ENCODE measurements at places on chromosomes 7 and 10. TPM values are rescaled to one million over a fixed set of nuclear protein-coding genes. Genes with fewer than 3 reads are reported as not detected.

GRCh38 chr7:143255564-143255963 lies 7.7 kb upstream of the GSTK1 start:
- no peak for DNase-seq
- H3K36me3 ChIP-seq: no peaks in the 10 kb centered on the region
- H3K4me3 ChIP-seq: no peak overlapping the region

DNA sequence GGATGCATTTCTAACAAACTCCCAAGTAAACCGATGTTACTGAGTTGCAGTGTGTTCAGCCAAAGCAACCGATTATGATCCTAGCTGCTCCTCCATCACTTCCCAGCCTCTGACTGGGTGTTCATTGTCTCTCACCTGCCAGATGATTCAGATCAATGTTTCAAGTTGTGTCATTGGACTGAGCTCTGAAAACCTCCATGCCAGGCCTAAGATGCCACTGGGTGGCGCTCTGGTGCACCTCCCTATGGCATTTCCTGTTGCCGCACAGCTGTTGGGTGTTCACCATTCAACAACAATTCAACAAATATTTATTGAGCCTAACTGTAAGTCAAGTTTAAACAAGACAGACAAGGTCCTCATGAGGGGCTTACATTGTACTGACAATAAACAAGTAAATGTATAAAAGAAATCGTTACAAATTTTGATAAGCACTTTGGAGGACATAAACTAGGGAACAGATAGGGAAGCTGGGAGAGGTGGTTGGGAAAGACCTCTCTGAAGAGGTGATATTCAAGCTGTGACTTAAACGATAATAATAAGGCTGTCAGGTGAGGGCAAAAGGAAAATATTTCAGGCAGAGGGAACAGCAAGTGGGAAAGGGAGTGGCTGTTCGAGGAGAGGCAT lies 22.8 kb downstream of the RGR start:
- DNase-seq: no peak
- no peaks in the 10 kb centered on the region for H3K36me3 ChIP-seq
- no peak overlapping the region for H3K4me3 ChIP-seq

CPA4 gene
- total RNA-seq: 2.0 TPM

DNA sequence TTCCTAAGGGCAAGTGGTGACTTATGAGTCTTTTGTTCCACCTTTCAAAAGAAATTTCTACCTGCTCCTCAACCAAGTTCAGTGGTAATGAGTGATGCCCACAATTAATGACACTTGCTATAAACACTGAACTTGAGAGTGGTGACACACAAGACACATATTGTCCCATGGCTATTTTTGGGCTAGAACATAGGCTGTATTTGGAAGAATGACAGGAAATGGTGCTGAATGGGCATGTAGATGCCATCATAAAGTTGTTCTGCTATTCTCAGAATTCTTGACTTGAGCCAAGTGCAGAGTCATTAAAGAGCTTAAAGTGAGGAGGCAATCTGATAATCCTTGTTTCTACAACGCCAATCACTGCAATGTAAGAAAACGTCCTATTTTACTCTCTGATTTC lies 313.3 kb downstream of the AGMO start:
- H3K27me3 ChIP-seq: no peaks in the 10 kb centered on the region
- no peak for DNase-seq
- H3K4me3 ChIP-seq: no peak overlapping the region
- H3K4me1 ChIP-seq: no peaks in the 10 kb centered on the region
- no peaks in the 10 kb centered on the region for H3K36me3 ChIP-seq
- H3K27ac ChIP-seq: no peak overlapping the region

GNG11 gene
- total RNA-seq: 34.5 TPM

DNA sequence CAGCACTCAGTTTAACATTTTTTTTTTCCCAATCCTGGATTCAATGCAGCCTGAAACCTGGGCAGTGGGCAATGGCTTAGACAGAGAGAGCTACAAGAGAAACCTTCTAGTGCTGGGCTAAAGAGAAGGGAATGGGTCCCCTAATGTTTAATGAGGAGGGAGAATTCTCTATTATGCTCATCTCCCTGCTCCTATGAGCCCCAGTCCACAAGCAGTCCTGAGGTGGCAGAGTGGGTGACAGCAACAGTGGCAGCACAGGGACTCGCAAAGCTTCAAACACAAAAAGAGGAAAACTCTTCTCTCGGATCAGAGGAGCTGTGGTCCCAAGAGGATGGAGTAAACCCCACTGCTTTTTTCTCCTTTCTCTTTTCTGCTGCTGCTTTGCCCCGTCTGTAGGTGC lies 36.5 kb downstream of the COBL start:
- no peak overlapping the region for H3K4me3 ChIP-seq
- H3K27me3 ChIP-seq: peaks cover 2% of the 10 kb centered on the region
- peak overlapping the region; percentile 92 for H3K27ac ChIP-seq

GRCh38 chr10:73076360-73077183 lies 20.1 kb downstream of the P4HA1 start:
- DNase-seq: peak; percentile 99
- peaks cover 9% of the 10 kb centered on the region for H3K36me3 ChIP-seq
- H3K27ac ChIP-seq: peak overlapping the region; percentile 91
- H3K4me3 ChIP-seq: no peak overlapping the region

PLAC9 gene
- total RNA-seq: 137 TPM

GRCh38 chr10:114304571-114305421 lies 65.7 kb downstream of the VWA2 start:
- peaks cover 55% of the 10 kb centered on the region for H3K36me3 ChIP-seq
- no peaks in the 10 kb centered on the region for H3K27me3 ChIP-seq
- H3K4me1 ChIP-seq: peaks cover 12% of the 10 kb centered on the region
- H3K4me3 ChIP-seq: peak overlapping the region; percentile 2
- H3K27ac ChIP-seq: no peak overlapping the region

DNA sequence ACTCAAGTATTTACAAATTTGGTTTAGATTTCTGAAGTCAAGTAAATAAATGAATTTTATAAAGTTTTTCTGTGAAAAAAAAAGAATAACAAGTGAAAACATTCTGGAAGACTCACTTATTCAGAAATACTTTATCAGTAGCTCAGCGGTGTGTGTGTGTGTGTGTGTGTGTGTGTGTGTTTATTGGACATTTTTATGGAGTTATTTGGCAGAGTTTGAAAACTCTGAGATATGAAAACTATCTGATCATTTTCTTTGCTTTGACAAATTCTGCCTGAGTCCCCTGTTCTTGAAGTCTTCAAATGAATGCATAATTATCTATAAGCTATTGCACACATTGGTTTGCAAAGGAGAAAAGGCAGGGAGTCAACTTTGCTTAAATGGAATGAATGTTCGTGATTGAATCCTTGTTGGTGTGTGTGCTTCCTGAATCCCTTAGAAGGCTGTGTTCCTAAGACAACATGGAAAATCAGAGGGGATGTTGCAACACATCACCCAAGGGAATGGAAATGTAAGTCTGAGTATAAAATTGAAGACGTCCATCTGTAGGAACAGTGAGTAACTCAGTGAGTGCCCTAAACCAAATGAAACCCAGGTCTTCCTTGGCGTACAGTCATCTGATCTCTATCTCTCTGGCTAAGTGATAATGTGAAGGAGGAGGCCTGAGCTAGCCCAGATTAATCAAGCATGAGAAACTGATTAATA lies 160.9 kb downstream of the REEP3 start:
- DNase-seq: peak; percentile 85
- H3K36me3 ChIP-seq: no peaks in the 10 kb centered on the region
- no peaks in the 10 kb centered on the region for H3K27me3 ChIP-seq
- H3K4me3 ChIP-seq: no peak overlapping the region

DNA sequence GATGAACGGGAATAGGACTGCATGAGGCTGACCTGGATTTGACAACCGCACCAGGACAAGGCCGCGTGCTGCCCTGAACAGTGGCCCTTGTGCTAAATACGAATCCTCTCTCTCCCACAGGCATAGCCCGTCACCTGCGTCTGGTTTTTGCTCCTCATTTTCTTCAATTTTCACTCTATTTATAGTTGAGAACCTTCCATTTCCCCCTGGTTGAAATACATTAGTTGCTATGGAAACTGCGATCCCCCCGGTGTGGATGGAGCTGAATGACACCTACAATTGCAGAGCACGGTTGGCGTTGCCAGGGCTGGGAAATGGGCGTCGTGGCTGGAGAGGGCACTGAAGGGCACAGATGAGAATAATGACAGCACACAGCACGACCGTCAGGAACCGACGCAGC lies 158.6 kb upstream of the PITRM1 start:
- no peak overlapping the region for H3K4me3 ChIP-seq
- no peaks in the 10 kb centered on the region for H3K36me3 ChIP-seq
- DNase-seq: no peak
- H3K27me3 ChIP-seq: no peaks in the 10 kb centered on the region

NAT16 gene
- not detected for total RNA-seq

GRCh38 chr10:71750124-71750841 lies 23.0 kb downstream of the VSIR start:
- H3K36me3 ChIP-seq: peaks cover 18% of the 10 kb centered on the region
- no peak for DNase-seq
- no peak overlapping the region for H3K4me3 ChIP-seq
- H3K4me1 ChIP-seq: peaks cover 91% of the 10 kb centered on the region
- H3K27ac ChIP-seq: peak overlapping the region; percentile 85

- H3K27ac ChIP-seq: no peak overlapping the region
- H3K4me3 ChIP-seq: no peak overlapping the region
- DNase-seq: no peak
- no peaks in the 10 kb centered on the region for H3K36me3 ChIP-seq
- H3K27me3 ChIP-seq: no peaks in the 10 kb centered on the region
These were observed 46.8 kb downstream of the PTTG1IP2 start for GRCh38 chr7:90516257-90516656.

- H3K4me3 ChIP-seq: no peak overlapping the region
- DNase-seq: no peak
- H3K27me3 ChIP-seq: no peaks in the 10 kb centered on the region
- peaks cover 2% of the 10 kb centered on the region for H3K4me1 ChIP-seq
- H3K27ac ChIP-seq: no peak overlapping the region
- H3K36me3 ChIP-seq: no peaks in the 10 kb centered on the region
These were observed 37.2 kb upstream of the BMPER start for GRCh38 chr7:33868166-33868565.

DNA sequence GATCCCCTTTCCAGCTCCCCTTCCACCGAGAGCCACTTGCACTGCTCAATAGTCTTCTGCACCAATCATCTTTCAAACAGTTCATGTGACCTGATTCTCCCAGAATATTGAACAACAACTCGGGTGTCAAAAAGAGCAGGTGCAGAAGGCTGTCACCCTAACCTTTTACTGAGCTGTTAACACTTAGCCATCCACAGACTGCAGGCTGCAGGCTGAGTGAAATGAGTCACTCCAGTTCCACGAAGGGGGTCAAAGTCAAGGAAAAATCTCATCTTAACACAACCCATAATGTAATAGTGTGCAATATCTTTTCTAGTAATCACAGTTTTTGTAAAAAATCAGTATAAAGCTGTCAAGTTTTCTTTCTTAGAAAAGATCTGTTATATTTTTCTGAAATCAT lies 63.1 kb downstream of the MTPAP start:
- H3K27me3 ChIP-seq: no peaks in the 10 kb centered on the region
- H3K4me1 ChIP-seq: no peaks in the 10 kb centered on the region
- no peak for DNase-seq
- H3K36me3 ChIP-seq: no peaks in the 10 kb centered on the region
- H3K27ac ChIP-seq: no peak overlapping the region

SPDYE11 gene
- total RNA-seq: 0.04 TPM
